ENCODE measurements at places on chromosomes 1 and 21.

- no peak for DNase-seq
These were observed 35.9 kb downstream of the HEATR1 start for GRCh38 chr1:236568285-236568894.

DNA sequence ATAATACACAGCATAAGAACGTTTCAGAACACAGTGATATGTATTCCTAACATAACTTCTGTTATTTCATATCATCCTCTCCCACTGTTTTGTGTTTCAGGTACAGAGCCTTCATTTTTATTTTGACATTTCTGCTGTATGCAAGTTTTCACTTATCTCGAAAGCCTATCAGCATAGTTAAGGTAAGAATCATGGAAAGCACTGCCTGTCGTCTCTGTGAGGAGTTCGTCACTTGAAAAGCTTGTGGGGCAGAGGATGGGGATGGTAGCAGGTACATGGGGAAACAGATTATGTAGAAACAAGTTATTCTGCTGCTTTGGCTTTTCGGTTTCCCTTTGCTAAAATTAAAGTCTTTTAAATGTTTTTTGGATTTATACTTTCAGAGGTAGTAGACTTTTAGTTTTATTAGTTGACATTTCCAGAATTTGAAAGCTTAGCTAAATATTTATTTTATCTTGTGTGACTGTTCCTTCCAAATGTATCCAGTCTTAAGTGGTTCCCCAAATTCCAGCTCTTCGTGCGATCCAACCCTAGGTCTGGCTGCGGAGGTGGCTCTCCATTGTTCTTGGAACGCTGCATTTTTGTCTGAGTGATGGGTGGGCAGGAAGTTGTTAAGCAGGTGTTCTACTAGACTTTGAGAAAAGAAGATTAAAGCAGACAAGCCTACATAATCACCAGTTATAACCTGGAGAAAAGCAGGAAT lies 12.2 kb downstream of the SLC37A1 start:
- DNase-seq: no peak

DNA sequence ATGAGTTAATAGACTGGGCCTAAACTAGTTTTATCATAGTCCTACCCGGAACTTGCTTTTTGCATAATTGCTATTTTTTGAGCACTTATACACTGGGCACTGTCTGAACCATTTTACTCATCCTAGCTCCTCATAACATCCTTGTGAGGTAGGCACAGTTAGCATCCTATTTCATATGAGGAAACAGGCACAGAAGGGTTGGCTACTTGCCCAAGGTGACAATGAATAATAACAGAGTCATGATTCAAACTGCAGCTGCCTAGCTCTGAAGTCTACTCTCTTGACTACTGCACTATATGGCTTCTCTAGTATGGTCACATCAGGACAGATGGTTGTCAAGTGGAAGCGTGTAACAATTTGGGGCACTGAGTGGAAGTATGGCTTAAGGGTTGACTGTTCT lies 18.2 kb upstream of the RC3H1 start:
- no peak for DNase-seq

DNA sequence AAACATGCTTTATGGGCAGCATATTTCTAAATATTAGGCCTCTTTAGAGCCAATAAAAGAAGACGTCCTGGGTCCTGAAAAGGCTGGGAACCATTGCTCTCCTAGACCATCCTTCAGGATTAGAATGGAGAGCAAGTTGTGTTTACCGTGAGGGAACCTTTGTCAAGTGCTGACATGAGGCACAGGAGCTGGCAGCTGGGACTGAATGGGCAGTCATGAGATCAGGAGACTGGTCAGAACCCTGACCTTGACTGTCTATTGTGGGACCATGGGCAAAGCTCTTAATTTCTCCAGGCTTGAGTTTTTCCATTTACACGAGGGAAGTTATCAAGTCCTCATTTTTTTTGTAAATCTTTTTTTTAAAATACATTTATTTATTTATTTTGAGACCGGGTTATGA lies 5.2 kb downstream of the PFKFB2 start:
- DNase-seq: no peak

DNA sequence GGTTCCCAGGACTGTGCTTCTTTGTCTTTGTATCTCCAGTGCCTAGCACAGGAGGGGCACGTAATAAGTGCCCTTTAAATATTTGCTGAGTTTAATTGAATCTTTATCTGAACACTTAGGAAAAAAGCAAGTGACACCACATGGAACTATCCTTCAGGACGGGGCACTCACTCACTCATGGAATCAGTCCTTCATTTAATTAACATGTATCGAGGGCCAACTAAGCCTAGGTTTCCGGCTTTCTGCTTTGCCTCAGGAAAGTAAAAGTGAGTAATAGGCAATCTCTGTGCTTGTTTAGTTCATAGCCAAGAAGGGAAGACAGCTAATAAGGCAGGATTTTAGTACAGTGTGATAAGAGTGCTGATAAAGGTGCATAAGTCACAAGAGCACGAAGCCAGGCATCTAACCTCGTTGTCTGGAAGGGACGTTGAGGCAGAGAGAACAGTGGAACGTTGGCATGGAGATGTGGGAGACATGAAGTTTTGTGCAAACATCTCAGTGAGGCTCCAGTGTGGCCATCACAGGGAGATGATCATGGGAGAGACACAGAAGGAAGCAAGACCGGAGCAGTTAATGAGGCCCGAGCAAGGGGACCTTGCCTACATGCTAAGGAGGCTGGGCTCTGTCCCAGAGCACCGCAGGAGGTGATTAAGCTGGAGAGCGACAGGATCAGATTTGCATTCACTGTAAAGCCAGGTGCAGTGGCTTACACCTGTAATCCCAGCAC lies 54.1 kb upstream of the TRIM67 start:
- no peak for DNase-seq

DNA sequence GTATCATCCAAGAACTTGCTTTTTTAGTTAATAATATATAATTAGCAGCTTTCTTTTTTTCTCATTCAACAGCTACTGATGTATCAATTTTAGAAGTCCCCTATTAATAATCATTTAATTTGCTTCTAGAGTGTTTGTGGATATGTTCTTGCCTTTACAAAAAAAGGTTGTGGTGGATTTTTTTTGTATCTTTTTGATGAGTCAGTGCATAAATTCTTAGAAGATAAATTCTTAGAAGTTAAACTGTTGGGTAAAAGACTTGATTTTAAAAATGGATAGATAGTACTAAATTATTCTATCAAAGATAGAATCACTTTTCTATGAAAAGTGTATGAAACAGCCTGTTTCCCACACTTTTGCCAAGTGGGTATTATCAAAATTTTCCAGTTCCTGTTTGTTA lies 11.9 kb downstream of the FGGY start:
- no peak for DNase-seq

DNA sequence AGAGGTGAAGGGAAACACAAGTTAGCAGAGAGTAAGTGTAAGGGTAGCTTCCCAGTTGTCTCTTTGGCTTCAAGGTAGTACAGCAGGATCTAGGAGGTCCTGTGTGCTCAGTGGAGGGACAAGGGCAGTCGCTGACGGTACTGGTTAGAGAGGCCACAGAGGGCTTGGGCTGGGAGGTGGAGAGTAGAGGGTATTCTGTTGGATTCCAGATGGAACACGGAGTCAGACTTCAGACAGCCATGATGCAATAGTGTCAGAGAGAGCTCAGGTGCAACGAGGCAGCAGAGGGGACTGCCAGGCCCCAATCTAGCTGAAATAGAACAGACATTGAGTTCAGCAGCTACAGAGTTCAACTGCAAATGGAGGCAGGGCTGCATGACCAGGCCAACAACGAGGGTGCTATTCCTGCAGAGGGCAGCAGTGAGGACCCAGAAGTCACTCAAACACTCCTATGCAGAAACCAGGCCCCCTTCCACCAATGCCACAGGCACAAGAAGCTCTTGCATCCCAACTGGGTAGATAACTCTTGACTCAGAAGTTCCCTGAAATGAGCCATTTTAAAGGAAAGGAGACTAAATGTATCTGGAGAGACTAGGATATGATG lies 325.0 kb upstream of the ESRRG start:
- DNase-seq: peak; percentile 77

DNA sequence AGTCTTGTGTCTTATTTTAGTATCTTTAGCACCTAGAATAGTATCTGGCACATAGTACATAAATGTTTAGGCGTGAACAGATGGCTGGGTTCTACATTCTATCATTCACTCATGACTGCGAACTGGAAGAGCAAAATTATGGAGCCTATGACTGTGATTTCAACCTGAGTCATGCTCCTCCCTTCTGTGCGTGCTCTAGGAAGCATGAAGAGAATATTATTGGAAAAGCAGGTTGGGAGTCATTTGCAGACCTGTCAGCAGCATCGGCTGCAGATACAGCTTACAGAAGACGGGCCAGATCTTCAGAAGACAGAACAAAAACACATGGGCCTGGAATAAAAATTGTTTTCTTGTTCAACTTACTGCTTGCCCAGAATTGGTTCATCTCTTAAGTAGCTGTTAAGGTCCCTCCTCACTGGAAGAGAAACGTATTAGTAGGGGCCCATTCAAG lies 344.0 kb upstream of the USP24 start:
- no peak for DNase-seq

- peak; percentile 63 for DNase-seq
These were observed 16.0 kb upstream of the ZNF496 start for GRCh38 chr1:247347477-247348222.

- no peak for DNase-seq
These were observed 11.8 kb upstream of the SFN start for GRCh38 chr1:26851106-26851684.

- DNase-seq: no peak
These were observed 159.2 kb downstream of the AGBL4 start for GRCh38 chr1:49864581-49864980.

DNA sequence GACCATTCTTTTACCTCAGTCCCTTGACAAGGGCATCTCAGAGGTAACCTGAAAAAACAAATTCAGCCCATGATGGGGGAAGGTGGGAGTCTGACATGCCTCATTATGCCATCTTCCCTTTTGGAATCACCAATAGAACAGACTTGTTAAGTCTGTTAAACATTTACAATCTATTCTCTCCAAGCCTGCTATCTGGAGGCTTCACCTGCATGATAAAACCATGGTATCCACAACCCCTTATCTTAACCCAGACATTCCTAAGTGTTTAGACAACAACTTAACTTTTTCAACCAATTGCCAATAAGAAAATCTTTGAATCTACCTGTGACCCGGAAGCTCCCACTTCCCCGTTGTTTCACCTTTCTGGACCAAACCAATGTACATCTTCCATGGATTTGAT lies 233.0 kb upstream of the CACYBP start:
- DNase-seq: no peak

DNA sequence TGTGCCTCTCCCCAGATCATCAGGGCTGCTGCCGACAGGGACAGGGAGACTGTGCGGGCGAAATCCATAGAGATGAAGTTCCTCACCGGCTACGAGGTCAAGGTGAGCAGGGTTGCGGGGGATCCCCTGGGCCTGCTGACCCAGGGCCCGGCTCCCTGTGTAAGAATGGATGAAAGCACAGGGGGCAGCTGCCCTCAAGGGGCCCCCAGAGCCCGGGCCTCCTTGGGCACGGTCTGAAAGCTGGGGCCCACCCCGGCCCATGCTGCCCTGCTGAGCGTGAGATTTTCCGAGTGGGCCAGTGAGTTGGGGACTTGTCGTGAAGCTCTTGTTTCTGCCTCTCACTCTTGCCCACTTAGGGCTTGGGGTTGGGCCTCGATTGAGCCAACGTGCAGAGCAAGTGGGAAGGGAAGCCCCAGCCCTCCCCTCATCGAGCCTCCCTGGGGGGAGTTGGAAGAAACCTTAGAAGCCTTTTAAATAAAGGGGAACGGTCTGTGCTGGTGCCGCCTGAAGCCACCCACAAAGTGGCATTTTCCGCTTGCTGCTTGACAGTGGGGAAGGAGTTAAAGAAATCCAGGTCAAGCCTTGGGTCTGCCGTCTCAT lies 45.2 kb downstream of the COQ8A start:
- DNase-seq: no peak

GRCh38 chr1:214673576-214673975 lies 70.6 kb downstream of the CENPF start:
- no peak for DNase-seq

DNA sequence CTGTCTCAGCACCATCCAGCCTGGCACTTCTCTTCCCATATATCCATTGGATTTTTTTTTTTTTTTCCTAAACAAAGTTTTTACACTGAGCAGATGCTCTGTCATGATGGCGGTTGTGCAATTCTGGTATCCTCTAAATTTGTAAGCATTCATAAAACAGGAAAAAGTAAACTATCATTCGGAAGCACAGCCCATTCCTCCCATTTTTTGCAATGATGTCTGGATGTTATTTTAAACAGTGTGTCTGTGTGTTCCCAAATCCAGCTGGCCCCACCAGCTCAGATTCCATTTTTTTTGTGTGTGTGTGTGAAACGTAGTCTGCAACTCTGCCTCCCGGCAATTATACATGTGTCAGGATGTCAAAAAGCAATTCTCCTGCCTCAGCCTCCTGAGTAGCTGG lies 33.5 kb downstream of the PDPN start:
- no peak for DNase-seq

GRCh38 chr1:225977937-225978748 lies 21.0 kb downstream of the SDE2 start:
- no peak for DNase-seq

DNA sequence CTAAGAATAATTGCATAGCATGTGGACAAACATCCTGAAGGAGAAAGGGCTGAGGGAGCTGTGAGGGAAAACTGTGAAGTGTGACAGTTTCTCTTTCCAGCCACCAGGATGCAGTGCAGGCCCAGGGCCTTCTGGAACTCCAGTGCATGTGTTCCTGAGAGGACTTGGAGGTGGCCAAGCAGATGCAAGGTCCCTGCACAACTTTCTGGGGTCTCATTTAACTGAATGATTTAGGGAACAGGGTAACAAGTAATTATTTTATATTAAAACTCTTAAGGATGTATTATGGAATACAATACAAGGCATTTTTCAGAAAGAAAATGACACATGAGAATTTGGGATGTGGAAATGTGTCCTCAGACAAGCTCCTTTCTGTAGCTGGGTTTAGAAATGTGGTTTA lies 61.2 kb upstream of the MCOLN3 start:
- peak; percentile 64 for DNase-seq

GRCh38 chr1:202160377-202160940 lies at the start of gene PTPN7:
TSS of gene PTPN7 (minus strand) at chr1:202160602. CDS start at chr1:202159402, 1,200 bp downstream.
- DNase-seq: no peak

GRCh38 chr21:36451506-36451905 lies 28.4 kb downstream of the CLDN14 start:
- DNase-seq: no peak

DNA sequence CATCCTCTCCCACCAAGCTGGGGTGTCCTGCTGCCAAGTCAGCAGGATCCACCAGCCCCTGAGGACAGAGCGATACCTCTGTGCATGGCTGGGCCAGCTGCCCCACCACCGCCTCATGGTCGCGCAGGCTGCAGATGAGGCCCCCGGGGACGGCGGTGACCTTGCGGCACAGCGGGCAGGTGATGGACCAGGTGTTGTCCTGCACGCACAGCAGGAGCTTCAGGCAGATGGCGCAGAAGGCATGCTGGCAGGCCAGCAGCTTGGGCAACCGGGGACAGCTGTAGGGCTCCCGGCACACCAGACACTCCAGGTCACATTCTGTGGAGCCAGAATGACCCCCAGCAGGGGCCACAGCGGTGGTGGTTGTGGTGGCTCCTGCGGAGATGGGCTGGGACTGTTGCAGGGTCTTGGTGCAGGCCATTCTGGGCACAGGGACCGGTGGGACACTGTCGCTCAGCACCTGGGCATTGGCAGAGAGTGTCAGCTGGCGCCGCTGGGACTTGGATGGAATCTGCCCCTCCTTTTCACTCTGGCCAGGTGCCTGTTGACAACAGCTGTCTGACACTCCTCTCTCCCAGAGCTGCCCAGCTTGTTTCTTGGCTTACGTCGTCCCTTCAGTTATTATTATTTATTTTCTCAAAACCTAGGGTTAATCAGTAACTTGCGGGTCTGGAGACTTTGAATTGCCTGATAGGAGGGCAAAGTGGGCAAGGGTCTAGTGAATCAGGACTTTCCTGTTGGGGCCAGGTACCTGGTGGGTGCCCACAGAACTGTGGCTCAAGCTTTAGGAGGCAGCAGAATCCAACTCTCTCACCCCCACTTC lies at the start of gene RNF186:
Gene RNF186 (minus strand): TSS at position 603 of the 823 bp plus-strand sequence. CDS start 182 bp downstream, at position 421.
- no peak for DNase-seq
